ENCODE measurements at places on chromosomes 13 and 19.
A peak's percentile ranks its signal among the peaks of the same experiment; 100 is the strongest.

DNA sequence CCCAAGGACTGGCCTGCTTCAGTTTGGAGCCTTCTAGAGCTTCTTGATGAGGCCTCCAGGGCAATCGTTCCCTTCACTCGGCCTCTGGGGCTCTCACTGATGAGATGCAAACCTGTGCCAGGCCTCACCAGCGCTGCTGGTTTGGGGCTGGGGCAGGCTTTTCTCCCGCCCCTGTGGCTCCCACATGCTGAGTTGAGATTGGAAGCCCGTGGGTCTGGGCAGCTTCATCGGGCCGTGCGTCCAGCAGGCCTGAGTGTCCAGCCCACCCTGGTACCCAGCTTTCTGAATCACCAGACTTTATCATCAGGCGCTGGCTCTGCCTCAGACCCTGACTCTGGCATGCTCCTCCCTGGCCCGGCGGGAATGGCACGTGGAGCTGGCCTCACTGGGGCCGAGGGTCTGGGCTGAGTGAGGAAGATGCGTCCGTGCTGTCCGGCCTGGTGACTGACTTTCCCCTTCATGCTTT, 4.3 kb downstream of the CALM3 start:
- no peak for DNase-seq

GRCh38 chr13:20049558-20050473, 91.3 kb downstream of the ZMYM2 start:
- DNase-seq, result no peak

DNA sequence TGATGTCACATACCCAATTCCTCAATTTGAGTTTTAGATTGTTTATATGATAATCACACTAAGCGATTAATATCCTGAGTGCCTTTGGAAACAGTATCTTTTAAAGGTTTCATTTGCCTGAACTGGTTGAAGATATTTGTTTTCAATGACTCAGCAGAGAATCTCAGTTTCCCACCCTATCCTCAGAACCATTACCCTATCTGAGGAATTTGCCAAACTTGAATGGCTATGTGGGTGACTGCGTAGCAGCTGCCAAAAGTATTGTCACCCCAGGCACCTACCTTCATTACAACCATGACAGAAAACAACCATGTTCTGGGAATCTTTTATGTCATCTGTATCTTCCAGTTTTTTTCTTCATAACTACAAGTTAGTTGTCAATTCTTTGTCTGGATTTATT, 440.1 kb upstream of the NBEA start:
- no peak for DNase-seq

DNA sequence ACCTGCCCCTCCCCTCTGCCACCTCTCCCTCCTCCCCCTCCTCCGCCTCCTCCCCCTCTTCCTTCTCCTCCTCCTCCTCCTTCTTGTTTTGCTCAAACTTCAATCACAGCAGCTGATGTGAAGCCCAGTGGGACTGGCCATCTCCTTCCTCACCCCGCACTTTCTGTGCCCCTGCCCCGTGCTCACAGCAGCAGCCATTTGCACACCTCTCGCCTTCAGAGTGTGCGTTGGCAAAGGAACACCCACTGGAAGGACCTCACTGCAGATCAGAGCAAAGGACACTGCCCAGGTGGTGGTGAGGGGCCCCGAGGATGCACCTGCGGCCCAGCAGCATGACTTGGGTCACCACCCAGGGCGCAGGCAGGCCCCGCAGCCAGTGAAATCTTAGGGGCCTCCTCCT, 98.8 kb downstream of the SOX1 start:
- DNase-seq, result no peak

GRCh38 chr19:49665351-49666119, at the start of the genes BCL2L12 and IRF3:
Gene BCL2L12 (plus strand): TSS chr19:49665933. CDS start chr19:49666693, 760 bp downstream.
Gene IRF3 (minus strand): TSS chr19:49665857. CDS start chr19:49664838, 1,019 bp downstream.
- peak; percentile 97 for DNase-seq

- DNase-seq, result no peak
Observed at GRCh38 chr13:58630794-58631193, 999.2 kb downstream of the PCDH17 start.

DNA sequence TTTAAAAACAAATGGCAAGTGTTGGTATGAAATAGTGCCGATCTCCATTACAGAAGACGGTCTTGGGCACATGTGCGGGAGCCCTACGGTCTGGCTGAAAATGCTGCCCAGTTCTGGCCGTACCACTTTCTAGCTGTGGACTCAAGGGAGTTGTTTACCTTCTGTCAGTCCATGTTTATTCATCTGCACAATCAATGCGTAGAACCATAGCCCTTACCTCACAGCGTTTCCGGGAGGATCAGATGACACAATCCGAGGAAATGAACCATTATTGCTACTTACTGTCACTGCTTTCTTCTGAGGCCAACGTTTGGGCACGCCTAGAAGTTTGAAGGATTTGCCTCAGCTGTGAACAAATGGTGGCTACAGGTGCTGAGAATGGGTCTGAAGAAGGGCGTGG, 31.2 kb downstream of the GADD45B start:
- peak; percentile 53 for DNase-seq

GRCh38 chr13:45439008-45439407, 20.8 kb upstream of the SLC25A30 start:
- no peak for DNase-seq

GRCh38 chr19:44671400-44671799, at the start of gene CEACAM19:
Gene CEACAM19 (plus strand): TSS chr19:44671482. CDS start chr19:44671932, 450 bp downstream.
- DNase-seq, result no peak

All from EH (cell line).